ENCODE measurements at places on chromosomes 1 and 21.

DNA sequence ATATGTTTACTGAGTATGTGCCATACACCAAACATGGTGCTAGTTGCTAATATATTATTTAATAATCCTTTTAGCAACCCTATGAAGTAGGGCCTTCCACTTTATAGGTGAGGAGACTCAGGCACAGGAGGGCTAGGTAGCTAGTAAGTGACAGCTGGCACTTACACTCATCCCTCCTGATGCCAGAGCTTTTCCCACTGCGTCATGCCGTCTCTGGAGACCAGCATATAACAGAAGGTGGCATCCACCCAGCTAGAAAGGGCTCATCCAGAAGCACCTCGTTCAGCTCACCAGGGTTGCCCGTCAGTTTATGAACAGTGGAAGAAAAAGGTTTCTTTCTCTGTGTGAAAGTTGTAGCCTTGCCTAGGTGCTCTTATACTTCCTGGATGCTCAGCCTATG is 108.9 kb downstream of the NOS1AP start:
- peak; percentile 80 for DNase-seq

- DNase-seq: no peak
Measured at GRCh38 chr1:23290836-23291565, 53.1 kb downstream of the HNRNPR start.

DNA sequence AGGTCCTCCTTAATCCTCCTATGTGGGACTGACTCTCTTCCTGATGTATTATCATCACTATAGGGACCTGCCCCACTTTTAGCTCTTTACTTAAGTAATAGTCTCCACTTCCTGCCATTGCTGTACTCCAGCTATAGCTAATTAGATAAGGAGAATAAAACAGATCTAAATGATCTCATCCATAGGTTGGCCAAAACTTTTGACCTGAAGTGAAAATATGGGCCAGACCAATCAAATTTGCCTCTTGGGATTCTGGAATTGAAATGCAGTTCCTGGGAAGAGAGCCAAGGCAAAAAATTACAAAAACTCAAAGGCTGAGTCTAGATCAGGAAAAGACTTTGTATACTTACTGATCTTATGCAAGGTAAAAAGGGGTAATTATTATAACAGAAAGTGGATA is 36.1 kb upstream of the PDE4B start:
- no peak for DNase-seq

DNA sequence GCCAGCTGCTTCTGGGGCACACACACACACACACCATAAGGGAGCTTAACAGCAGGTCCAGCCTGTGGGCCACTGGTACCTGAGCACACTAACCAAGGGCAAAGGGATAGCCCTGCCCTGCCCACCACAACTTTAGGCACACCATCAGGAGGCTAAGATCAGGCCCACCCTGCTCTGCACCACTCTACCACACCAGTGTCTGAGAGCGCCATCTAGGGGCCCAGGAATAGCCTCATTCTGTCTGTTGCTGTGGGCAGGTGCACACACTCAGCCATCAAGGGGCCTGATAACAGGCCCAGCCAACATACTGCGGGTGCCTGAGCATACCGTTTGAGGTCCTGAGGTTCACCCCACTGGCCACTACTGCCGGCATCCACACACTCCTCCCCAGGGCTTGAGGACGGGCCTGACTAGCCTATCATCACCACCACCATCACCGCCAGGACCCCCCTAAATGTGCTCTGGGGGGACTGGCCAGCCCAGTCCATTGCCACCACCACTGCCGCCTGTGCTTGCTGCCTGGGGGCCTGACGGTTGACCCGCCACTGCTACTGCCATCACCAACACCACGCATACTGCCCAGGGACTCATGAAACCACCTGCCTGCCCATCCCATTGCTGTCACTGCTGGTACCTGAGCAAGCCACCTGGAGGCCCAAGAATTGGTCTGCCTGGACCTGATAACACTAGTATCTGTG is 31.3 kb downstream of the NSL1 start:
- no peak for DNase-seq

GRCh38 chr1:186307445-186307844 is 67.6 kb downstream of the TPR start:
- no peak for DNase-seq

DNA sequence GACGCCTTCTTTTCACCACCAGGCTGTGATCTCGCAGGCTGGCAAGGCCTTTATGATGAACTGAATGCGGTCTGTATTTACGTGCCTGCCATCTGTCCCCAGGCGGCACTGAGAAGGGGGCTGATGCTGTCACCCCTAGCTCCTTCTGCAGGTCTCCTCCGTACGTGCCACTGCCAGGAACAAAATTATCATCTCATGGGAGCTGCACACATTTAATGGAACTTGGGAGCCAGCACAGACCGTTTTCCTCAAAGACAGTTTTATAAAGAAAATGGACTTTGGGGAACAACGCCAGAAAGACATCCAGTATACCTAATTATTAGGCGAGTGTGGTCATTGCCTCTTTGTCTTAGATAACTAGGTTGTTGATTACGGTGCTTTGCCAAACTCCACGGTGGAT is 434.5 kb downstream of the KIF26B start:
- DNase-seq: peak; percentile 88

DNA sequence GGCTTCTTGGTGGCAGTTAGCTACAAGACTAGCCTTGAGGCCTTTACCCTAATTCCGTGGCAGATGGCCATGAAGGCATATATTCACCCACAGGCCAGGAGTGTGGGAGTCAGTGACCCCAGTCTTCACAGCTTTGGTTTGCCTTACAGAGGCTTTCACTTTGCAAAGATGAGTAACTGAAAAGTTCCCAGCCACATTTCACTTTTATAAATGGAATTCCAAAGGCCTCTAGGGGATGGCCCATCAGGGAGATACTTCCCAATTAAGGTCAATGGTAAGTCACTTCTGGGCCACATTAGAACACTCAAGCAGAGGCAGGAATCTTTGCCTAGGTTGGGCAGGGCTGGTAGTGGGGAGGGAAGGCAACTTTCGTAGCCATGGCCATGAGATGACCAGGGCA is 13.1 kb upstream of the HEYL start:
- no peak for DNase-seq

DNA sequence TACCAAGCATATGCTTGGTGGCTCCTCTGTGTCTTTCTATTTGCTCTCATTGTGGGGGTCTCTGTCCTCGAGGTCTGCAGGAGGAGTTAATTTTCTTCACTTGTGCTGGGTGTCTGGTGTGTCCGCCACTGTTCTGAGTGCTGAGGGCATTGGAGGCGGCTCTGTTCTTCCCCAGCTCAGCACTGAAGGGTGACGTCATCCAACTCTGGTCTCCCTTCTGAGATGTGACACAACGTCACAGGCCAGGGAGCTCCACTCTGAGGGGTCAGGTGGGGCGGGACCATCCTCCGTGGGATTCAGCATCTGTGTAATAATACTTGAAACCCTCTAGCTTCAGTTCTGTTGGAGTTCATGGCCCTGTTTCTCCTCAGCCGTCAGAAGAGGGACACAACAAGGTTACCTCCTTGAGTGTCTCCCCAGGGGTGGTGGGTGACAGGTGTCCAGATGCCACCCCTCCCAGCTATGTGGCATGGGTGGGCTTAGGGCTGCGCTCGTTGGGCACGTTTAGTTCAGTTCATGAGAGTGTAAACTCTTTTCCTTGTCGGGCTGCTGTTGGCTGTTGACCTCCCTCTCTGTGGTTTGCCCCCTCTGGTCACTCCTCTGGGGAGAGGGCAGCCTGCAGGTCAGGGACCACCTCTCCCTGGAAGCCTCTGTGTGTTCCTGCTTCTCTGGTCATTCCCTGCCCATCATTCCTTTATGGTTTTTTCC is 3.1 kb downstream of the IBA57 start:
- DNase-seq: no peak

- DNase-seq: no peak
Measured at GRCh38 chr1:242586360-242586680, 61.8 kb upstream of the PLD5 start.

GRCh38 chr21:42476388-42477331 is 19.4 kb downstream of the RSPH1 start:
- DNase-seq: no peak

- no peak for DNase-seq
Measured at GRCh38 chr1:2380816-2381591, 10.3 kb downstream of the MORN1 start.

DNA sequence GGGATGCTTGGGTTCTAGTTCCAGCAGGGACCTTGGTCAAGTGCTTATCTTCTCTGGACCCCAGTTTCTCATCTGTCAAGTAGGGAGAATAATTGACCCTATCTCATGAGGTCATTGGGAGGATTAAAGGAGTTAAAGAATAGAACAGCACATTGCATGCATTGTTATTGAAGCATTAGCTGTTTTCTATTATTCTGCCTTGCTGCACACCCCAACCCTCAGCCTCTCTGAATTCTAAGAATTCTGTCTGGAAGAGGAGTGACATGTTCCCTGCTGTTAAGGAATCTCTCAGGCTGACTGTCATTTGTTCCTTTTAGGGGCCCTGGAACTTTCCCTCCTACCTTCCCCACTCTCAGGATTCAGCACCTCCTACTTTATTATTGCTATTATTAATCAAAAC is 73.9 kb downstream of the NENF start:
- no peak for DNase-seq

DNA sequence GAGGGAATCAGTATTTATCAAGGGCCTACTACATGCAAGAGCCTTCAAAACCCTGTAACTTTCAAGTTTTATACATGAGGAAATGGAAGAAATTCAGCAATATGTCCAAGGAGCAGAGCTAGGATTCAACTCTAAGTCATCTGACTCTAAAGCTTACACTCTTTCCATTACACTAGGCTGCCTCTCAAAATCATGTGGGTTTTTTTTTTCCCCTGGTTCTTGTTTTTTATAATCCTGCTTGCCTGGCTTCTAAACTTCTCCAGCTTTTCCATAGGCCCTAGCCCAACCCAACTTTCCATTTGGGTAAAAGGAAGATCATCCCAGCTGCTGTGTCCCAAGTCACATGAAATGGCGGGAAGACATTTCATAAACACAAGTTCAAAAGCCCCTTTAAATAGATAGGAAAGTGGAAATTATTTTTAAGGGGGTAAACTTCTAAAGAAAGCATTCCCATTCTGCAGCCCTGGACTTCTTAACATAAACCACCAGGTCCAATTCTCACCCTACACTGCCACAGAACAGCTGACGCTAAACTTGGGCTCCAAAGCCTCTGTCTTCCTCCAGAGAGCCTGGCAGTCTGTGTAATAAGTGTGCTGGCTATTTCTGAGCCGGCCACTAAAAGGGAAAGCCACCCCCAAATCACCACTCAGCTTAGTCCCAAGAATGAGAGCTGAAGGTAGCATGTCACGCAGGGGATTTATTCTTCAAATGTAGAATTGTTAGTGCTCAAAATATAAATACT is 46.9 kb downstream of the ITPKB start:
- no peak for DNase-seq

GRCh38 chr21:45552696-45553391 is 10.6 kb upstream of the SLC19A1 start:
- DNase-seq: no peak

- no peak for DNase-seq
Measured at GRCh38 chr1:179327679-179328078, 34.1 kb downstream of the SOAT1 start.

DNA sequence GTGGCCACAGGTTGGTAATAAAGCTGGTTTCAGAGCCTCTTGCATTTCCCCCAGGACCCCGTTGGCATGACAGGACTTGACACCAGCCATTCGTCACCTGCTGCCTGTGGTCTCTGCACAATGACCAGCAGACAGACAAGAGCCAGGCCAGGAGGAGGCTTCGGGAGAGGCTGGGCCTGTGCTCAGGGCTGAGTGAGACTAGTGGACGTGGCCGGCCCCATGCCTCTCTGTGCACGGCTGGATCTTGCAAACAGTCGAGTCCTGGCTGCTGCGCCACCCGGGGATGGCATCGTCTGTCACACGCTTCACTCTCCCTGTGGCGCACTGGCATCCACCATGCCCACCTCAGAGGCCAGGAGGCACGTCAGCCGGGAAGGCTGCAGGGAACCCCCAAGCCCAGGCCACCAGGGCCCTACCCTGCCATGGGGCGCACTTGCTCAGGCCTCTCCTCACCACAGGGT is 177.4 kb upstream of the ARHGEF16 start:
- DNase-seq: no peak

GRCh38 chr1:175073061-175073460 is 5.4 kb downstream of the TNN start:
- peak; percentile 4 for DNase-seq

DNA sequence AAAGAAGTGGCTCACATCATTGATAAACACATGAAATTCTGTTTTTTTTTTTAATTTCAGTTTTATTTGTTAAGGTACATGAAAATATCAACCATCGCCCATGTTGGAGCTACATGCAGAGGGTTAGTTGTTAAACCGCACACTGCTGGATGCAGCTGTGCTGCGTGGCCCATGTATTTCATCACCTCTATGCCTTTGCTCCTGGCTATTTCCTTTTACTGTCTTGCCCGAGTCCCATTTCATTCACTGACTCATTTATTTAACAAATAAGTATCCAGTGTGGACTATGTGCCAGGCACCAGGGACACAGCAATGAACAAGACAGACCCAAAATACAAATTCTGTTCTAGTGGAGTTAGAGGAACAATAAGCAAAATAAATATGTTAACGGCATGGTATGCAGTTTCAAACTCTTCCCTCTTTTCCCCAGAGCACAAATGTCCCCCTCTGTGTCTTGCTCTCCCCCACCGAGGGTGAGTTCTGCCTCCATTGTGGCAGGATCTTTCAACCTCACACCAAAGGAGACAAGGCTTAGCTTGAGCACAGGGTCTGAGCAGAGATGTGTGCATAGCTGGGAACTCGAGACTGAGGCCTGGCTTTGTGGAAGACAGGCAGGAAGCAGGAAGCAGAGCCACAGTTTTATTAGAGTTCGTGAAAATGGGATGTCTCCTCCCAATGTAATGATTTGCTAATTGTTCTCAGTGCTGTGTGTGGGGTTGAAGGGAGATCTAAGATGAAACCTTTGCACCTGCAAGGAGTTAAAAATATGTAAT is 44.6 kb downstream of the MAN1C1 start:
- DNase-seq: no peak

DNA sequence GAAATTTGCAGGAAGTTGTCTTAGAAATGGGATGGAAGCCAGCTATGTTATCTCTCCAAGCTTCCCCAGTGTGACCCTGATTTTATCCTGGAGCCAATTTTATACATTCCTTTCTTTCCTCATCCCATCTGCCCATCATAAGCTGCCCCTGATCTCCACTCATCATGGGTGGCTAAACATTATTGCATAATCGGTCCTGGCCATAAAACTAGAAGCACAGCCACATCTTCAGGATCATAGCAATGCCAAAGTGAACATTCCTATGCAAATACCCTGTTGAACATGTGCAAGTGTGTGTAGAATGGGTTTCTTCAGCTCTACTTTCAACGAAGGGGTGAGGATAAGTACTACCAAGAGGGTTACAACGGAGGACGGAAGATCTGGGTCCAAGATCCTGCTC is 50.6 kb upstream of the COG2 start:
- no peak for DNase-seq

DNA sequence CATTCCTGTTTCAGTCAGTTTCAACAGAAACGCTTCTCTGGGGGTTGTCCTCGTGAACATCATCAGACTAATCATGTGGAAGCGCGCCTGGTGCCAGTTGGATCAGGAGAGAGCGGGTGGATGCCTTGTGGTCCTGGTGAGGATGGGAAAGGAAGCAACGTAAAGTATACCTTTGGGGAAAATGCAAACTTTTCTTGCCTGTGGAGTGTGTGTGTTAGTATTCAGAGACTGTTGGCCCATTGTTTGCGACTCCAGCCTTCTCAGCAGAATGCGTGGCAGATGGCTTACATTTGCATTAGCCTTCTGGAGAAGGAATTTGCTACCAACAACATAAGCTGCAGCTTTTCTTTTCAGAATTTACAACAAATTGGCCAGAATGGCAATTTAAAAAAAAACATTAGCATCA is 173.9 kb downstream of the RWDD3 start:
- DNase-seq: peak; percentile 96
